ENCODE measurements at places on chromosomes 12 and 14. TPM values are rescaled to one million over a fixed set of nuclear protein-coding genes. Genes with fewer than 3 reads are reported as not detected.

DNA sequence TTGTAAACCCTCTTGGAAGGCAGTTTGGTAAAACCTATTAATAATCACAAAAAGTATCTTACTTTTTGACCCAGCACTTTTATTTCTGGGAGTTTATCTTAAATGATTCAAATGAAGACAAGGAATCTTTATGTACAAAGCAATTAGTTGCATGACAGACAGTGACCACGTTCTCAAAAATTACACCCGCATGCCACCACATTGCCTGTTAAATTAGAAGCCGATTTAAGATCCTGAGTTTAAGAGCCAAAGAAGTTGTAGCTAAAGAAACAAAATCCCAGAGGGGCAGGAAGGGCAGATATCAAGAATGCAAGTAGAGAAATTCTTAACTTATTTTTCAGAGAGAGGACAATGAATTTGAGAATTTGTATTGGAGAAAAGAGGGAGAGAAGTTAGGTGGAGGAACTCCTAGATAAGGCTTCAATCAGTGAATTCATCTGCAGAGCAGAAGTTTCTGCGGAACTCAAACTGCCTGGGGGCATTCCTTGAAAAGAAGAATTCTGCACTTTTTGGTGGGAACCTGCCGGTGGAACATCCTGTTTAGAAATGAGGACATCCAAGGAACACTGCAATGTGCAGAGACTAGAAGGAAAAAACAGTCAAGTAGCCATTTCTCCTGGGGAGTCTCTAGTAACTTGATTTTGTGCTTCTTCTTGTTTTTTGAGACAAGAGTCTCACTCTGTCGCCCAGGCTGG lies 1.1 kb upstream of the RIOX1 start:
- H3K27ac ChIP-seq, result no peak overlapping the region
- H3K4me3 ChIP-seq, result peak overlapping the region; percentile 73

The NID2 gene
- 0.09 TPM for total RNA-seq

DNA sequence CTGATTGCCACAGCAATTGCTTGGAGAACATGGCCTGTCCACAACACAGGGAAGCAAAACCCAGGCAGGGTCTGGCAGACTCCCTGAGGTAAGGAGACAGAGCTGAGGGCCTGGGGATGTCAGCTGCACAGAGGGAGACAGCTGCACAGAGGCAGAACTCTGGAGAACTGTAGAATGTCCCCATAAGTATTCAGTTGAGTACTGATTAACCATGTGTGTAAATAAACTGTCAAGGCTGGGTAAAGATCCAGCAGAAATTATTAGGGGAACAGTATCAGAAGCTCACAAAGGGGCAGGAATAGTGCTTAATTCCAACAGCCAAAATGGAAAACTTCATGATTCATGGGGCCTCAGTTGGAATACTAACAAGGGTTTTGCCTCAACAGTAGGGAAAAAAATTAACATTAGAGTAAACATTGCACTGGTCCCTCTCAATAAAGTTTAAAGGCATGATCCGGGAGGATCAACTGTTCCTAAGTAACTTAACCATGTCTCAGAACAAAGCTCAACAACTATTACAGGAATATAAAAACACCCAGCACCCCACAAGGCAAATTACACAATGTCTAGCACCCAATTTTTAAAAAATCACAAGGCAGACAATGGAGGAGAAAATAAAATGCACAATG lies 201.3 kb upstream of the RASSF8 start:
- H3K27ac ChIP-seq, result no peak overlapping the region
- peaks cover 4% of the 10 kb centered on the region for H3K27me3 ChIP-seq
- no peaks in the 10 kb centered on the region for H3K4me1 ChIP-seq
- H3K4me3 ChIP-seq, result no peak overlapping the region

DNA sequence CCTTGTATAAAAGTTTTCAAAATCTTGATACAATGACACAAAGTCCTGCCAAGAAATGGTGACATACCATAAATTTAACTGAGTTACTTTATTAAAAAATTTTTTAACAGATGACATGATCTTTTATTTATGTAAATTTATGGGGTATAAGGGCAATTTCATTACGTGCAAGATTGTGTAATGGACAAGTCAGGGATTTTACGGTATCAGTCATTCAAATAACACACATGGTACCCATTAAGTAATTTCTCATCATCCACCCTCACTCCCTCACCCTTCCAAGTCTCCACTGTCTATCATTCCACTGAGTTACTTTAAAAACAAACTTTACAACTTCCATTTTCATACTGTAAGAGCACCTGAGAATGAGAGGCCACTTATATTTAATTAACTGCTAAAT lies 37.4 kb downstream of the SPTLC2 start:
- no peaks in the 10 kb centered on the region for H3K27me3 ChIP-seq
- peaks cover 17% of the 10 kb centered on the region for H3K4me1 ChIP-seq
- no peak overlapping the region for H3K27ac ChIP-seq
- H3K4me3 ChIP-seq, result no peak overlapping the region
- H3K36me3 ChIP-seq, result peaks cover 29% of the 10 kb centered on the region
- DNase-seq, result no peak

DNA sequence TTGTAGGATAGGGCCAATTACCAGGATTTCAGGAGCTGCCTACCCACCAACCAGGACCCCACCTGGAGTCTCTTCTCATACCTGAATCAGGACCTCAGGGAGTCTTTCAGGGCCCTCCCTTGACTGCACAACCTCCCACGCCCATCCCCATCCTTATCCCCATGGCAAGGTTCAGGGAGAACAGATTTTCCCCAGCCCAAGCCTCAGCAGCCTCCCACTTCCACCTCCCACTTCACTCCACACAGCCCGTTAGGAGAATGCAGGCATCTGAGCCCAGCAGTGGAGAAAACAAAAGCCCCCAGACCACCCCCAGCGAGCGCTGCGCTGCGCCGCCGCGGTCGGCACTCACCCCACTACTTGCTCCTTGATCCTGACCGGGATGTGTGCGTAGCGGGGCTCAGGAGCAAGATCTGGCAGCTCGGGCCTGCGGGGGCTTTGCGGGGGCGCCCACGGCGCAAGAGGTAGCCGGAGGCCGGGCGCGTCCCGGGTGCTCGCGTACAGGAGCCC lies 1.4 kb downstream of the B4GALNT1 start:
- peaks cover 15% of the 10 kb centered on the region for H3K4me1 ChIP-seq
- H3K27ac ChIP-seq, result no peak overlapping the region
- peaks cover 65% of the 10 kb centered on the region for H3K27me3 ChIP-seq
- peak overlapping the region; percentile 84 for H3K4me3 ChIP-seq
- H3K36me3 ChIP-seq, result peaks cover 3% of the 10 kb centered on the region

- H3K4me3 ChIP-seq, result no peak overlapping the region
- no peaks in the 10 kb centered on the region for H3K27me3 ChIP-seq
- H3K27ac ChIP-seq, result no peak overlapping the region
- no peaks in the 10 kb centered on the region for H3K4me1 ChIP-seq
- no peaks in the 10 kb centered on the region for H3K36me3 ChIP-seq
These were observed 84.4 kb downstream of the NOC4L start for GRCh38 chr12:132228476-132229192.

The GPX2 gene
- not detected for total RNA-seq

DNA sequence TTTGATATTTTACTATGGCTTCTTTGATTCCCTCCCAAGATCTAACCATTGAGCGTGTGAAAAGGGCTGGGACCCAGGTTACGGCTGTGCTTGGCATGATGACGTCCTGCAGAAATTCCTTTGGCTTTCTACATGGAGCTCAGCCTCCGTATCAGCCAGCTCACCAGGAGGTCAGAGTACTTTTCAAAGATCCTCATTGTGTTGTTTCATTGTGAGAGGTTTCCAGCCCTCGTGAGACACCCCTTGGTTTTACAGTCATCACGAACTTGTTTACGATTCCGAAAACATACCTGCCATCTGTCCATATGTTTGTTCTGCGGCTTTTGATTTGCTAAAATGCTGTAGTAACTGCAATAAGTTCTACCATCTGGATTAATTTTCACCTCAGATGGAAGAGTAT lies 453.1 kb downstream of the TMEM121 start:
- H3K27ac ChIP-seq, result no peak overlapping the region
- DNase-seq, result no peak
- H3K4me3 ChIP-seq, result no peak overlapping the region
- H3K36me3 ChIP-seq, result no peaks in the 10 kb centered on the region
- peaks cover 23% of the 10 kb centered on the region for H3K4me1 ChIP-seq

DNA sequence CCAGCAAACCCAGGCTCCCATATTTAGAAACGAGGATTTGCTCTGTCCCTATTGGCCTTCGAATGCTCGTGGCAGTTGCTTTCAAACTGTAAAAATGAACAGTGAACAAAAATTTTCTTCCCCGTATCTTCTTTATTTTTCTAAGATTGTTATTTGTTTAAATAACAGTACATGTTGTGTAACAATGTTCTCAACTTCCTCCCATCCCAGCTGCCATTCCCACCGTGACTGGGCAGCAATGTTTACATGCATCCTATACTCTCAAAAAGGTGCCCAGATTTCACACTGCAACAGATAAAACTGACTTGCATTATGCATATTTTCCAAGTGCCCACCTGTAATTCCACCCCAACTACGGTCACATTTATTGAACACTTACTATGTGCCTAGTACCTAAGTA lies 12.8 kb downstream of the VCPKMT start:
- DNase-seq, result no peak
- H3K27ac ChIP-seq, result no peak overlapping the region
- peak overlapping the region; percentile 44 for H3K4me3 ChIP-seq
- no peaks in the 10 kb centered on the region for H3K27me3 ChIP-seq

The CEBPE gene
- total RNA-seq, result 0.35 TPM

DNA sequence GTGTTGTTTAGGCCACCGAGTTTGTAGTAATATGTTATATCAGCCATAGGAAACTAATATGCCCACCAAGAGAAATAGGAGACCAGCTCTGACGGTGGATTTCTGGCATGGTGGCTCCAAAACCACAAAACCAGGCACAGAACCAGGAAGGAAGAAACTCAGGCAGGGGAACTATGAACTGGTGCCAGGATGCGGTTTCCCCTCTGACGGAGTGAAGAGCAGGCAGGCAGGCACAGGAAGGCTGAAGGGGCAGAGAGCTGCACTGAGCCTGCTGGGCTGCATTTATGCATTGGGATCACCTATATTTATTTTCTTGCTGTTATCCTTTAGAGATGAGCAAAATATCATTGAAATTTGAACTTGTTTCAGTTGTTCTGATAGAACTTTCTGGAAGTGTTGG lies 479.4 kb downstream of the VRK1 start:
- no peak overlapping the region for H3K4me3 ChIP-seq
- H3K36me3 ChIP-seq, result no peaks in the 10 kb centered on the region
- no peak overlapping the region for H3K27ac ChIP-seq
- H3K27me3 ChIP-seq, result peaks cover 17% of the 10 kb centered on the region

DNA sequence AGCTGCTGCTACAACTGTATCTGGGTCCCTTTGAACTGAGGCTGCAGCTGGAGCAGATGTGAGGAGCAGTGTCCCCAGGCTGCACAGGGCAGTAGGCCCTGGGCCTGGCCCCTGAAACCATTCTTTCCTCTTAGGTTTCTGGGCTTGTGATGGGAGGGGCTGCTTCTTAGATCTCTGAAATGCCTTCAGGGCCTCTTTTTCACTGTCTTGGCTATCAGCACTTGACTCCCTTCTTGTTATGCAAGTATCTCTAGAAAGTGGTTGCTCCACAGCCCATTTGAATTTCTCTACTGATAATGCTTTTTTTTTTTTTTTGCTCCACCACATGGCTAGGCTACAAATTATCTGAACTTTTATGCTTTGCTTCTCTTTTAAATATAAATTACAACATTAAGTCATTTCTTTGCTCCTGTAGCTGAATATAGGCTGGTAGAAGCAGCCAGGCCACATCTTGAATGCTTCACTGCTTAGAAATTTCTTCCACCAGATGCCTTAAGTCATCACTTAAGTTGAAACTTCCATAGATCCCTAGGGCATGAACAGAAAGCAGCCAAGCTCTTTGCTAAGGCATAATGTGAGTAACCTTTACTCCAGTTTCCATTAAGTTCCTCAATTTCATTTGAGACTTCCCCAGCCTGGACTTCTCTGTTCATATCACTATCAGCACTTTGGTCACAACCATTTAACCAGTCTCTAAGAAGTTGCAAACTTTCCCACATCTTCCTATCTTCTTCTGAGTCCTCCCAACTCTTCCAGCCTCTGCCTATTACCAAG lies 41.1 kb downstream of the ACSM4 start:
- peaks cover 10% of the 10 kb centered on the region for H3K4me1 ChIP-seq
- H3K27ac ChIP-seq, result no peak overlapping the region
- no peak overlapping the region for H3K4me3 ChIP-seq
- peaks cover 5% of the 10 kb centered on the region for H3K27me3 ChIP-seq

DNA sequence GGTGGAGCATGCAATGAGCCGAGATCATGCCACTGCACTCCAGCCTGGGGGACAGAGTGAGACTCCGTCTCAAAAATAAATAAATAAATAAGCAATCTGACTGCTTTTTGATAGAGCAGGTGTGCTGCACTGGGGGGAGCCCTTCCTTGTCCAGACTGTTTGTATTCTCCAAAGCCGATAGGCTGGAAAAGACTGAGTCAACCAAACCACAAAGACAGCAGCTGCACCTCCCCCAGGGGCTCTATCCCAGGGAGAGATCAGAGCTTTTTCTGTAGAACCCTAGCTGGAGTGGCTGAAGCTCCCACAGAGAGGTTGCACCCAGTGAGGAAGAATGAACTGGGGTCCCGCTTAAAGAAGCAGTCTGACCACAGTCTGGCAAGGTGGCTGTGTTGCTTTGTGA lies 45.8 kb upstream of the LALBA start:
- H3K27ac ChIP-seq, result no peak overlapping the region
- peaks cover 3% of the 10 kb centered on the region for H3K4me1 ChIP-seq
- no peak overlapping the region for H3K4me3 ChIP-seq
- H3K27me3 ChIP-seq, result peaks cover 33% of the 10 kb centered on the region

DNA sequence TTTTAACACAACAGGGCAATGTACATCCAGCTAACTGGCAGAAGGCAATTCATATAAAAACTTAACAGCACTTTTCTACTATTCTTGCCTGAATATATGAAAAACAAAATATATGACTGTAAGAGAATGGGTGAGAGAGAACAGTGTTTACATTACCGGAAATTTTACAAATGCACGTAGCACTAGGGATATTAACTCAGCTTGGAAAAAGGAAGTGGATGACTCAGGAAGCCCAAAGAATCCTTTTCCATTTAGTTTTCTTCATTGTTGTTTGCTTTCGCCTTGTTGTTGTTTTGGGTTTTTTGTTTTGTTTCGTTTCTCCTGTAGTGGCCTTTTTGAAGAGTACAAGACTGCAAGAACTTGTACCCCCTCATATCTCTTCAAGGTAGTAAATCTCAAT lies 295.5 kb downstream of the EGLN3 start:
- no peak overlapping the region for H3K27ac ChIP-seq
- no peaks in the 10 kb centered on the region for H3K27me3 ChIP-seq
- no peak for DNase-seq
- no peaks in the 10 kb centered on the region for H3K4me1 ChIP-seq

The SRRM4 gene
- not detected for total RNA-seq

DNA sequence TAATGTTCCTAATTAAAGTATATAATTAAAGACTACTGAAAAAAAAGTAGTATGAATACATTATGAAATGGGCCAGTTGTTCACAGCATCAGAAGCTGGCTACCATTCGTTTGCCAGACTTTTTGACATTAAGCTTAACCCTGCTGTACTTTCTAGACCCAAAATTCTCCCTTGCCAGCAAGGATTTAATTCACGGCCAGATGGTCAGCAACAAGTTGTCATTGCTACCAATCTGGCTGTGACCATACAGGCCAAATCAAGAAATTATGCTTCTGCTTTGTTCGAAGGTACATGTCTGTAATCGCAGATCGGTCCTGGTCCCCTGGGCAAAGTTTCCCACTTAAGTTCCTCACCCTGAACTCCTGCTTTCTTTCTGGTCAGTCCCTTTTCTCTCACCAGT lies 217.7 kb upstream of the ATXN7L3B start:
- no peak overlapping the region for H3K4me3 ChIP-seq
- no peaks in the 10 kb centered on the region for H3K36me3 ChIP-seq
- H3K27me3 ChIP-seq, result no peaks in the 10 kb centered on the region
- H3K27ac ChIP-seq, result no peak overlapping the region
- no peak for DNase-seq
- no peaks in the 10 kb centered on the region for H3K4me1 ChIP-seq
